ENCODE measurements at places on chromosomes 16 and 17.

DNA sequence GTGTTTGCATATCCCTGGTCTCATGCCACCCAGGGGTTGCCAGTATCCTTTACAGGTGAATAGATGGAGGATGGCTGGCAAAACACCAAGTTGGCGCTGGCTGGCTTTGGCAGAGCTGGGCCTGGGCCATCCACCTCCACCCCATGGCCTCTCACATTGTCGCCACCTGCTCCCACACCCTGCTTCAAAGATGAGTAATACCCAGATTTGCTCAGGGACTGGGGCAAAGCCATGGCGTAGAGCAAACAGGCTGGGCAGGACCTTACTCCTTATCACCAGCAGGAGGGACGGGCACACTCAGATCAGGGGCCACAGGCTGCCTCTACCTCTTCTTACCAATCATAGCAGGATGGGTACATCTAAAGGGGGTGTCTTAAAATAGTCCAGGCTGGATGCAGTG is 24.3 kb downstream of the PLA2G10 start:
- no peak for DNase-seq

DNA sequence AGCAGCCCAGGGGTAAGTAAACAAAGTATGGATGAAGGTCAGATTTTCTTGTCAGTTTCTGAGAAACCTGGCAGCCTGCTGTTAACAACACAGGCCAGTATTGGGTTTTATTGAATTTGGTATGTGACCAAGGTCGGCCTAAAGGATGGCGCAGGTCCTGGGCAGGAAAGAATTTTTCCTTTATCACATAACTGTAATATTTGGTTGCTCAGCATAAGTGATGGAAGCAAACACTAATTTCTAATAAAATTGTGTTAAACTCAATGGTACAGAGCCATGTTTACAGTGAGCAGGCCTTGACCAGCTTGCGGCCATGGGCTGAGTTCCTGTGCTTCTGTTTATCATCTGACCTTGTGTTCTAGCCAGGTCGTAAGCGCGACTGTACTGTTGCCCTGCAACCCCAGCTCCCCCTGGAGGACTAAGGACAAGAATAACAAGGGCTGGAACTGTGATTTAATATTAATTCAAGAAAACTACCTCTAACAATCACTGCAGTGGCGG is 10.5 kb downstream of the POLDIP2 start:
- no peak for DNase-seq

- no peak for DNase-seq
Measured at GRCh38 chr17:45435481-45435880, 2.8 kb upstream of the ARHGAP27 start.

- no peak for DNase-seq
Measured at GRCh38 chr17:50311112-50311460, 34.8 kb upstream of the XYLT2 start.

DNA sequence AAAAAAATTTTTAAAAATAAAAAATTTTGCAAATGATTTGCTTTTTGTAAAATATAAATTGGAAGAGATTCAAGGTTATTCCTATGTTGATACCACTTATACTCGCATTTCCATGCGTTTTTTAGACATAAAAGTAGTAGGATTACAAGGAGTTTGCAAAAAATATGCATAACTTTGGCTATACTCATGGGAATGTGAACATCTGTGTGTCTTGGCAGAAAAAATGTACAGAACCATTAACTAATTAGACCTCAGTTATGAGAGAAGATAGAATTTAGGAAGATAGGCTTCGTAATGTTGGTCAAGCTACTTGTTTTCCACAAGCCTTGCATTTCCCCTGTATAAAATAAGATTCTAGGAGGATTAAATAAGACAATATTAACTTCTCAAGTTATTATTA is 61.1 kb upstream of the VPS4A start:
- no peak for DNase-seq

- DNase-seq, result no peak
Measured at GRCh38 chr17:4858882-4859260, 25.7 kb downstream of the MINK1 start.

- DNase-seq, result no peak
Measured at GRCh38 chr16:14205666-14206065, 134.5 kb downstream of the MRTFB start.

GRCh38 chr17:5425826-5426225 is 5.8 kb downstream of the RPAIN start:
- no peak for DNase-seq

GRCh38 chr16:28822520-28823290 is at the start of gene ATXN2L:
ATXN2L (plus strand) TSS chr16:28822999; CDS start chr16:28823260, 261 bp downstream.
- peak; percentile 91 for DNase-seq

GRCh38 chr16:24514096-24514495 is 25.3 kb upstream of the RBBP6 start:
- DNase-seq, result no peak

DNA sequence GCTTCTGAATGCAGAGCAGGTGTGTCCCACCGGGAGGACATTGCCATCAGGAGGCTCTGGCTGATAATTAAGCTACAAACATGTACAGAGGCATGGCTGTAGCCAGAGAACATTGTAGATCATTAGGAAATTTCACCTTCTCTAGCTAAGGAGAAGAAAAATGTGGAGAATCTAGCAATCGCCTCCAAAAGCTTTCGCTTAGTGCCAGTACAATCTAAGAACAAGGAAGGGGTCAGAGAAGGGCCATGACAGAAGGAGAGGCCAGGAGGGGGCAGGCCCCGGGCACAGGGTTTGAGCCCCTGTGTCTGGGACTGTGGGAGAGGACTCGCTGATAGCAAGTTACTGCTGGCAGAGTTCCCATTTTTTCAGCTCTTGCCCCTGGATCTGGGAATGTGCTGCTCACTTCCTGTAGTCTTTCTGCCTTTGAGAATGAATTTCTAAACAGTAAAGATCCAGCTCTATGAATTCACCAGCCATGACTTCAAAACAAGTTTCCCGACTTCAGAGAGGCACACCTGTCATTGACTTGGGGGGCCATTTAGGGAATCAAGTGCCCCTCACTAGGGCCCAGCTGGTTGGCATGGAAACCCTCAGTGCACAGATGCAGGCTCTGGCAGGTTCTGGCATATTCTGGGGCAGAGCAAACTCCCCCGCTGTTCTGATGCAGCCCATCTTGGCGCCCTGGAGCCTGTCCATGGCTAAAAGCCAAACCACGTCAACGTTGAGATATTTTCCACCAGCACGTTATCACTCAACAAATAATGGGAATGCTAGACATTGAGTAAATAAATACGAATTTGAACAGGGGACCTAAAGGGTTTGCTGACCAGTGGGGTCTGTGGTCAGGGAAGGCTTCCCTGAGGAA is 59.5 kb upstream of the CACNG4 start:
- no peak for DNase-seq

DNA sequence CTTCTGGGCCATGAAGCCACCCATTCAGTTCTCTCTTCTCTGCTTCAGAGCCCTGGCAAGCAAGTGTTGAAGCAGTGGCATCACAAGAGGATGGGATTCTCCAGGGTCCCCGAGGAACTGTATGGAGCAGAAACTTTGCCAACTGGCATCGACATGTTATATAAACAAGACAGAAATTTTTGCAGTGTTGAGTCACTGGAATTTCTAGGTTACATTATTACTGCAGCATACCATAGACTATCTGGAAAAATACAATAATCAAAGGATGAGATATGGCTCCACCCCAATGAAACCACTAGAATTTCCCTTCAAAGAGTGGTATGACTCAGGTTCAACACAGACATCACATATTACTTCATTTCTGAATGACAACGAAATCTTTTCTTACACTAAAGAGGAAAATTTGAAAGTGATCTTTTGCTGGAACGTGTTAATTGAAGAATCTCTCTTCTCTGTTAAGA is 343.0 kb upstream of the DYNLRB2 start:
- no peak for DNase-seq

- no peak for DNase-seq
Measured at GRCh38 chr16:73852561-73852960, 444.1 kb upstream of the PSMD7 start.

DNA sequence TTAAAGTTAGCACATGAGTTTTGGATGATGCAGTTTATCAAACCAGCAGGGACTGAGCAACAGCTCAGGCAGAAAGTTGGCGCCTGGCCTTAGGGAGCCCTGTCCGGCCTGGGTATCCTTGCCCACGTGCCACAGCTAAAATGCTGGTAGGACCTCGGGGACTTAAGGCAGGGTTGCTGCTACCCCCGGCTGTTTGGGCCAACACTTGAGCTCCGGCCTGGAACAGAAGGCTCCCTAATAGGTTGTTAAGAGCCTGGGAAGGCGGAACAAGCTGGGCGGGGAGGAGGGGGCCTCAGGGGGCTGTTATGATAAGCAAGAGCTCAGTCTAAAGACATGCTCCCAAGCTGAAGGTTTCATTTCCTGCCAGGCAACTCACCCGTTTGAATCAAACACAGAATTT is 39.7 kb downstream of the CUEDC1 start:
- DNase-seq, result no peak

All from stimulated activated CD4-positive, alpha-beta T cell treated with anti-CD3 and anti-CD28 coated beads, TNF-alpha, amount 100 ng/mL, for 1 hour (primary cell).